ENCODE measurements at places on chromosomes 13 and 19.

DNA sequence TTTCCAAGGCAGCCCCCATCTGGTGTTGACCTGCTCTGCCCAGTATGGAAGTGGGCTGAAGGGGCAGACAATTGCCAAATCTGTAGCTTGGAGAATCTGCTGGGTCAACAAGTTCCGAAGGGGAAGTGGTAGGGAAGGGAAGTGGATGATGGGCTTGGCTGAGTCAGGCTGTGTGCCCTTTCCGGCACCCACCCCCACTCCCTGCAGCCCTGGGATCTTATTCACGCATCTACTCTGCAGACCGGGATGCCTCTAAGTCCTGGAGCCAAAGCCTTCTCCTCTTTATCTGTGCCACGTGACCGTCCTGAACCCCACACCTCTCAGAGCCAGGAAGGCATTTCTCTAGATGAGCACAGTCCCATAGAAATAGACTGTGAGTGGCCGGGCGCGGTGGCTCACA, 7.5 kb upstream of the C5AR2 start:
- DNase-seq = no peak

GRCh38 chr19:7544626-7545025, 9.1 kb downstream of the PNPLA6 start:
- no peak for DNase-seq

- DNase-seq = no peak
Observed at GRCh38 chr13:49303533-49304252, 56.0 kb downstream of the CDADC1 start.

GRCh38 chr19:33248553-33248953, 22.9 kb upstream of the SLC7A10 start:
- no peak for DNase-seq

DNA sequence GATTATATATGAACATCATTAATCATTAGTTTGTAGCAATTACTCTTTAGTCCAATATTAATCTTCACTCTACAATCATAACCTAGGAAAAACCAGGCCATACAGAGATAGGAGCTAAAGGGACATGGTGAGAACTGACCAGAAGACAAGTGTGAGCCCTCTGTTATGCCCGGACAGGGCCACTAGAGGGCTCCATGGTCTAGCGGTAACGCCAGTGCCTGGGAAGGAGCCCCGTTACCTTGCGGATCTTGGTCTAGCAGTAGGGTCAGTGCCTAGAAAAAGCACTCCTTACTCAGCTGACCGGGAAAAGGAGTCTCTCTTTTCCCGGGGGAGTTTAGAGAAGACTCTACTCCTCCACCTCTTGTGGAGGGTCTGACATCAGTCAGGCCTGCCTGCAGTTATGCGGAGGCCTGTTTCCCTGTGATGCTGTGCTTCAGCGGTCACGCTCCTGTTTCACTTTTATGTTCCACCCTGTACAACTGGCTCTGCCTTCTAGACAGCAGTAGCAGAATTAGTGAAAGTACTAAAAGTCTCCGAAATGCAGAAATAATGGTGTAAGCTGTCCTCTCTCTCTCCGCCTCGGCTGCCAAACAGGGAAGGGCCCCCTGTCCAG, 13.8 kb downstream of the OR7D4 start:
- no peak for DNase-seq

DNA sequence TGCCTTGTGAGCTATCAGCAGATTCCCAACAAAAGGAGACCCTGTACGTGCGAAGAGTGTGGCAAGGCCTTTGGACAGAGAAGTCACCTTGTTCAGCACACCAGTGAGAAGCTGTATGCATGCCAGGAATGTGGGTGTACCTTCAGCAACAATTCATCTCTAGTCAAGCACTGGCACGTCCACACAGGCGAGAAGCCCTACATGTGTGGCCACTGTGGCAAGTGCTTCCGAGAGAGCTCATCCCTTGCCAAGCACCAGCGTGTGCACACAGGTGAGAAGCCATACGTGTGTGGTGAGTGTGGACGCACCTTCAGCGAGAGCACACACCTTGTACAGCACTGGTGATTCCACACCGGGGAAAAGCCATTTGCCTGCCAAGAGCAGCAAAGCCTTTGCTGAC, 7.6 kb upstream of the ZSCAN22 start:
- DNase-seq = no peak

GRCh38 chr13:77985866-77986636, 67.4 kb upstream of the EDNRB start:
- DNase-seq = no peak

DNA sequence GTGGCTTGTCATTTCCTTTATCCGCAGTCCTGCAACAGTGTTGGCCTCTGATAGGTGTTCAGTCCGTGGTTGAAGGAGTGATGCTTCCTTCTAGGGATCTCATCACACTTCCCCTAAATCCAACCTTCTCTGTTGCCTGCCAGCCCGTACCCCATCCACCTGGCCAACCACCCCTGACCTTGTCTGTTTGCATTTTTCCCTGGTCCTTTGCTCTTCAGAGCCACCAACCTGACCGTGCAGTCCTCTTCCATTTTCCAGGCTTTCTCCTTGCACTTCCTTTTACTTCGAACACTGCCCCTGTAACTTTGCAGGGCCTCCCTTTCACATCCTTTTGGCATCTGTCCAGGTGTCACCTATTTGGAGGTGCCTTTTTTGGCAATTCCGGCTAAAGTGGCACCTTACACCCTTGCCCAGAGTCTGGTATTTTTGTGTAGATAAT, 696 bp downstream of the ZNF460 start:
- DNase-seq = no peak

DNA sequence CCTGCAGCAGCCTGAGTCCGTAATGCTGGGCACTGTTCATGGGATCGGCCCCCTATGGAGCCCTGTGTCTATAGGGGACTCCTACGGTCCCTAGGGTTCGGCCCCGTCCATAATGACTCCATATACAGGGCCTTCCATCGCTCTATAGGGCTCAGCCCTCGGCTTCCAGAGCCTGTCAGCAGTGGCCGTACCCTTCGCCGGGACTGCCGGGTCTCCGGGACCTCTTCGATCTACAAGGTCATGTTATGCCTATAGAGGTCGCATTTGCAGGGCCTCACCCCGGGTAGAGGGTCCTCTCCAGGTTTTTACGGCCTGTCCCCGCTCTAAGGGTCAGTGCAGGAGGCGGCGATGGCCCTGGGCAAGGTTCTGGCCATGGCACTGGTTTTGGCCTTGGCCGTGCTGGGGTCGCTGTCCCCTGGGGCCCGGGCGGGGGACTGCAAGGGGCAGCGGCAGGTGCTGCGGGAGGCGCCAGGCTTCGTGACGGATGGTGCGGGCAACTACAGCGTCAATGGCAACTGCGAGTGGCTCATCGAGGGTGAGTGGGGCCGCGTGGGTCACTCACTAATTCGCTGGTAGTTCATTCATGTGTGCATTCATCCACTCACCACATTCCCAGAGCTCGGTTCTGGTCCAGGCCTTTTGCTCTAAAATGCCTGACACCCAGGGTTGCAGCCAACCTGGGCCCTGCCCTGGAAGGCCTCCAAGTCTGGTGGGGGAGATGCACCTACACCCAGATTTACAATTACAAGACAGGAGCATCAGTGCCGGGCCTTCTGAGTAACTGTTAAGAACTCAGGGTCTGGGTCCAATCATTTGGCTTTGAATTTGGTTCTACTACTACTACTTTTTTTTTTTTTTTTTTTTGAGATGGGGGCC, 699 bp downstream of the MEGF8 start:
- no peak for DNase-seq
